ENCODE measurements at places on chromosomes 7 and 10. TPM values are rescaled to one million over a fixed set of nuclear protein-coding genes. Genes with fewer than 3 reads are reported as not detected.

GRCh38 chr10:72525277-72525676, 100.6 kb downstream of the MICU1 start:
- peak; percentile 53 for DNase-seq

Gene UCMA
- not detected for total RNA-seq

GRCh38 chr10:32941357-32941756, 16.7 kb downstream of the ITGB1 start:
- DNase-seq, result no peak

Gene HOXA3
- 4.6 TPM for total RNA-seq

DNA sequence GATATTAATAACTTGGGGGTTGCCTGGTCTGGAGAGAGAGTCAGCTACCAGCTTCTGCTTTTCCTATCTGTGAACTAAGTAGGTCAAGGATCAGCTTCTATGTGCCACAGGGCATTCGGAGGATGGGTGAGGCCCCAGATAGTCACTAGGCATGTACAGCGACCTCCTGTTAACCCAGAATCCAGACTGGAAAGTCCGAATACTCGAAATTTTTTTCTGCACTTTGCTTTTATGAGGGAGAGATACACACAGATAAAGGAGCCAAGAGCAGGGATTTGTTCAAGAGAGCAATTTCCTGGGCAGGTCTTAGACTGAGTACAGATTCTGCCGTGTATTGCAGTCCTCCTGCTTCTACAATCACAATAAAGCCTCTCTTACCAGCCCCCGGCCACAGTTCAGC, 54.2 kb downstream of the EMX2 start:
- no peak for DNase-seq

DNA sequence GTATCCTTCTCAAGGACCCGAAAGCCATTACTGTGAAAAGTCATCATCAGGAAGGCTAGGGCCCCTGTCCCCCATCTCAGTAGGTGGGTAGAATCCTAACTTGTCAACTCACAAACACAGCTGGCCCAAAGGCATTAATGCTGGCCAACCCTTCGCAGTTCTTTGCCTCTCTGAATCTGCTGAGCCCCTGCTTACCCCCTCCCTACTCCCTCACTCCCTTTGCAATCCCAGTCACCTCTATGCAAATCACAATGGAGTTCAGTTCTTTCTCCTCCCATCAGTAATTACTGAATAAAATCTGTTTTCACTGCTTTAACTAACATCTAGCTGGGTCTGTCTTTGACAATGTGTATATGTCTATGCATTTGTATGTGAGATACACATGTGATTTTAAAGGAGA, 38.1 kb upstream of the AOAH start:
- DNase-seq, result no peak

Gene NFE2L3
- total RNA-seq, result 2.6 TPM
